ENCODE measurements at places on chromosomes 16 and 17. TPM values are rescaled to one million over a fixed set of nuclear protein-coding genes. Genes with fewer than 3 reads are reported as not detected.

The ZPBP2 gene
- total RNA-seq: not detected

The PPM1E gene
- 11.1 TPM for total RNA-seq

The TBC1D3C gene
- 1.2 TPM for total RNA-seq

The CMTM4 gene
- total RNA-seq: 10.9 TPM

DNA sequence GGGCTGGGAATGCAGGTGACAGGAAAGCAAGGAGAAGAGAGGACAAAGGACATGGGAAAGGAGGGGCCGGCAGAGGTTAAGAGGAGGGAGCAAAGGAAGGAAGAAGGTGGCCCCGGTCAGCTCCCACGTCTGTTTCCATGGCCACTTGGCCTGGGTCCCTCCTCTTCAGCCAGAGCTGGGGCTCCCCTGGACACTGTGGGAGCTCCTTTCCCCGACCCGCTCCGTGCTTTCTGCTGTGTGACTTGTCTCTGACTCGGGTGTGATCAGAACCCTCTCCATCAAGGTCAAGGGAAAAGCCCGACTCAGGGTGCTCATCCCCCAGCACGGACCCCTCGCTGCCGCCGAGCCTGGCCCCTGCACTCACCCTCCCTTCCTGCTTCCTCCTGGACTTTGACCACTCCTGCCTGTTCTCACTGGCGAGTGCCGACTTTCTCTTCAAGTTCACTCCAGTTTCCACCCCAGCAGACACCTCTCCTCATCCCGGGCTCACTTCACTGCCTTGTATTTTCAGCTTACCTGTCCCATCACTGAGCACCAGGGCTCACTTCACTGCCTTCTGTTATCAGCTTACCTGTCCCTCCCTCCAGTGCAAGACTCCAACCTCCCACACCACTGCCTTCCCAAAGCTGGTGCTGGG is 61.2 kb downstream of the MEAK7 start:
- DNase-seq: no peak

GRCh38 chr17:83078378-83079351 is 744 bp upstream of the METRNL start:
- DNase-seq: no peak

DNA sequence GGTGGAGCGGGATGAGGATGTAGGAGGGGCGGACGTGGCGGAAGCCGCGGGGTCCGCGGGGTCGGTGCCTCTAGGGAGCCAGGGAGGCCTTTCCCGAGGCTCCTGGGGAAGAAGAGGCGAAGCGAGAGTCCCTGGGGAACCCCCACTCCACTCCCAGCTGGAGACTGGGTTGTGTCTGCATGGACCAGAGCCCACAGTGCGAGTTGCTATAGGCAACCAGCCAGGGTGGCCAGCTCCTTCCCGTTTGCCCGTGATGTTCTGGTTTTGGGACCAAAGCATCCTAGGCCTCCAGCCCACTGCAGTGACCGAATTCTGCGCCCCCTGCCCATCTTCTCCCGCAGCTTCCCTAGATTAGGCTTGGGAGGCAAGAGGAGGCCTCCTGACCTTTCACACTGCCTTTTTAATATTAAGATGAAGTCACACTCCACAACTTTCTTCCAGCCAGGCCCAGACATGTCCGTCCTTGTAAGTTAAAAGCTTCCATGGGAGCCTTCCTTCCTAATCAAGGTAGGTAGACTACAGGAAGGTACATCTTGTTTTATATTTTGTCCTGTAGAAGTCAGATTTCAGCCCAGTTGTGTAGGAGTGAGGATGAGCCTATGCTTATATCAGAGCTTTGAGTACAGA is 469 bp downstream of the AMZ2 start:
- peak; percentile 77 for DNase-seq

- no peak for DNase-seq
These were observed 40.0 kb downstream of the SOCS1 start for GRCh38 chr16:11215935-11216556.

DNA sequence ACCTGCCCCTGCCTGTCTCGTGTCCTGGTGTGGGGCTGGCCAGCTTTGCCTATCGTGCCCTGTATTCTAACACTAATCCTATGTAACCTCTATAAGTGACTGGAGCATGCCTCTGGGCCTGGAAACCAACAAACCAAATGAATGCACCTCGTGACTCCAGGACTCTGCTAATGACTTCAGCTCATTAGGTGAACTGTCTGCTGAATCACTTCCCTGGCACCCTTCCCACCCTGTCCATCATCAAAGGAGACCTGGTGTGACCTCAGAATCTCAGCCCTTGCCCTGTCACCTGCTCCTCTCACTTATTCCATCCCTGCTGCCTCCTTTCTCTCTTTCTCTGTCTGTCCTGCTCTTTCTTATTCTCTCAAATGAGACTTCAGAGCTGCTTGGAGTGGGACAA is 322.4 kb downstream of the CBLN1 start:
- DNase-seq: peak; percentile 76

GRCh38 chr17:1344521-1344920 is 55.5 kb downstream of the YWHAE start:
- DNase-seq: no peak

DNA sequence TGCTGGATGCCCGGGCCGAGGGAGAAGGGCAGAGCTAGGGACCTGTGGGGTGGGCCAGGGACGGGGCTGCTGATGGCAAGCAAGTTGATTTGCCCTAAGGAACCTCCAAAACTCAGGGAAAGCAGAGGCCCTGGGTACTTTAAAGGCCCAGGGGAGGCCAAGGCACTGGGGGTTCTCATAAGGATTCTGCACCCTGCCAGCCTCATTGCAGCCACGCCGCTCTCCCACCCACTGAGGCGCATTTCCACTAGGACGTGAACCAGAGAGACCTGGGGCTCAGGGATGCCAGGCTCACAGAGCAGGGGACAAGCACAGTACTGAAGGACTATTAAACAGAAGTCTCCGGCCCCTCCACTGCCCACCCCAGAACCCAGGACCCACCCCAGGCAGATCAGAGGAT is 39.4 kb upstream of the RBFOX3 start:
- no peak for DNase-seq

GRCh38 chr17:57463103-57463885 is 207.0 kb downstream of the MSI2 start:
- DNase-seq: peak; percentile 52

DNA sequence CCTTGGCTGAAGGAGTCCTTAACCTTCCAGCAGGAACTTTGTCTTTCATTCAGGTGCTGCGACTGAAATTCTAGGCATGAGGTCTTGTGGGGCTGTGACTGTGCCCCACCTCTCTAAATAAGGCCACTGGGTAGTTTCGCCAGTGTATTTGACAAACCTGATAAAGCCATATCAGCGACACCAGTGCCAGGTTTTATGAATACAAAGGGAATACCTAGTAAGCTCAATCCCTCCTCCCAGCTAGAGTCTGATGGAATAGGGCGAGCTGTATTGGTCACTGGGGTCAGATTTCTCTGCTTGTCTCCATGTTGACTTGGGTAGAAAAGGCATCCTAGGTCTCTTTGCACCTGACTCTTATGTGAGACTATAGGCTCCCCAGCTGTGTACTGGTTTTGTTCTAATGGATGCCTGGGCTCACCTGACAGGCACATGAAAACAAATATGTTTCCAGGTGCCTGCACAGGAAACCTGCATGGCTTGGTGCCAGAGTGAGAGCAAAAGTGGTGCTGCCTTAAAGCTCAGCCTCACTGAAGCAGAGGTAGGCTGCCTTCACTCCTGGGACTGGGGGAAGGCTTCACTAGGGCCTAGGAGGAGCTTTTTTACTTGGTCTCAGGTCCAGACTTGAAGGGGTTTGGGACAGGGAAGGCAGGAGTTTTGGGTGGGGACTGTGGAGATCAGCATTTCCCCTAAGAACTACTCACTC is 8.3 kb downstream of the SLC7A6 start:
- no peak for DNase-seq

DNA sequence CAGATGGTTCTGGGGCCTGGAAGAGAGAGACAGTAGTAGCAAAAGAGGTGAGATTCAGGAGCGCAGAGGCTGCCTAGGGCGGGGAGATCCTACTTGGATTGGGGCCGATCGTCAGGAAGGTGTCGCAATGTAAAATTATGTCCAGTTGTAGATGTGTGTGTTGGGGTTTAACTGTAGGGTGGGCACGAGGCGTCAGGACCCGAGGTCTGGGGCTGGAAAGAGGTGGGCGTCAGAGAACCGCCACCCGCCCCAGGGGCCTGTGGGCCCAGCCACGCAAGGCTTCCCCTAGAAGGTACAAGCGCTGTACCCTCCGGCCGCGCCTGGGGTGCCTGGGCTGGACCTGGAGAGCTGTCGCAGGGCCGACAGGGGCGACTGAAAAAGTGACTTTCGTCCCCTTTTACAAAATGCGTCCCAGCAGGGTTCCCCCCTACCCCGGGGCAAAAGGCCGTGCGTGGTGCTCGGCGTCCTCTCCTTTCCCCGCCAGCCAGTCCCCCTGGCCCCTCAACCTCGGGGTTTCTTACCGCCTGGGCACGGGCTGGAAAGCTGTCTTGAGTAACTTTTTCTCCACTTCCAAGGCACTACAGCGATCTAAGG is 2.8 kb downstream of the IRX3 start:
- peak; percentile 41 for DNase-seq

GRCh38 chr17:48238933-48239602 is 131.5 kb downstream of the SNX11 start:
- DNase-seq: no peak

DNA sequence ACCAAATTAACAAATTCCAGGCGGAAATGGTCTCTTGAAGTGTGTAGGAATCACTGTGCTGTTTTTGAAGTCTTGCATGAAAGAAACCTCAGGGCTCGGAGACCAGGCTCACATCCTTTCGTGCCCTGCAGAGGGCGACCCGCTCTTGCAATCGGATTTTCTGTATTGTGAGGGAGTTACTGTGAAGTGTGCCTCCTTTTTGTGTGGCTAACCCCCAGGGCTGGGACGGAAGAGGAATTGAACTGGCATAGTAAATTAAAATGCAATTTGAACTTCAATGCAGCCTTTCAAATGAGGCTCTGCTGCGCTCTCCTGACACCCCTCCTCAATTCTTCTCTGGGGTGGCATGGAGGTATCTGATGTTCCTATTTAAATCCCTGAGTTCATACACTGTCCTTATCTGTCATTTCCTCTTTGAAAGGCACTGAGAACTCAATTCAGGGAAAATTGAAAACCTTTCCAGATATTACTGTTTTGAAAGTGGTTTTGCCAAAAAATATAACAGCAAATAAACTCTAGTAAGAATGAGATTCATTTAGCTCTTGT is 51.5 kb upstream of the MGAT5B start:
- peak; percentile 43 for DNase-seq

DNA sequence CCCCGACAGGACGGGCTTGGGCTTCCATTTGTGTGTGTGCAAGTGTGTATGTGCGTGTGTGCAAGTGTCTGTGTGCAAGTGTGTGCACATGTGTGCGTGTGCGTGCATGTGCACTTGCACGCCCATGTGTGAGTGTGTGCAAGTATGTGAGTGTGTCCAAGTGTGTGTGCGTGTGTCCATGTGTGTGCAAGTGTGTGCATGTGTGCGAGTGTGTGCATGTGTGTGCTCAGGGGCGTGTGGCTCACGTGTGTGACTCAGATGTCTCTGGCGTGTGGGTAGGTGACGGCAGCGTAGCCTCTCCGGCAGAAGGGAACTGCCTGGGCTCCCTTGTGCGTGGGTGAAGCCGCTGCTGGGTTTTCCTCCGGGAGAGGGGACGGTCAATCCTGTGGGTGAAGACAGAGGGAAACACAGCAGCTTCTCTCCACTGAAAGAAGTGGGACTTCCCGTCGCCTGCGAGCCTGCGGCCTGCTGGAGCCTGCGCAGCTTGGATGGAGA is 23.1 kb upstream of the ITGAX start:
- DNase-seq: no peak

GRCh38 chr17:58270476-58271215 is 10.1 kb downstream of the MPO start:
- DNase-seq: no peak

DNA sequence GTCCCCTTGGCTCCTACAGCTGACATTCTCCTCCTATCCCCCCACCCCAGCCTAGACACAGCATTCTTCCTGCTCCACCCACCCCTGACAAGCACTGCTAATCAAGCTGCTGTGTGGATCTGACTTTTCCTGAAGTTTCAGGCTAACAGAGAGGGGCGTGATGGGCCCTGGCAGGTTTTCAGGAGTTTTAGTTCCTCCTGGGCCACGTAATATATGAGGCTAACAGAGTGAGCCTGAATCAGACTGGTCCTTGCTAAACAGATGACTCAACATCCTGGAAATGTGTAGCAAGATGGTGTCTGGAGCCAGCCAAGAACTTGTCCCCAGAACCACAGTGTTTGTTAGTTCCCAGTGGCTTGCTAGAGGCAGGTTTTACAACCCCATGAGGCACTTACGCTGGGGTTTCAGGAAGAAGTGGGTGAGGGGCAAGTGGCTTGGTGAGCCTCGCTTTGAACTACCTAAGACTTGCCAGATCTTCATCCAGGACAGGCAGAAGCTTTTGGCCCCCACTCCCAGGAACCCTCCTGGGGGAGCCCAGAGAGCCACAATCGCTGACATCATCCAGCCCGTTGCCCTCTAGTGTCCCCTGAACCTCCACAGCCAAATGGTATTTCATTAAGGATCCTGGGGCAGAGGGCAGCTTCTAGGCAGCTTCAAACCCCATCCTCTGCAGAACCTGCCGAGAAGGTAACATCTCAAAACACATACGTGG is 15.9 kb downstream of the TMEM92 start:
- DNase-seq: peak; percentile 74

GRCh38 chr17:21172846-21173245 is 41.1 kb downstream of the TMEM11 start:
- no peak for DNase-seq

DNA sequence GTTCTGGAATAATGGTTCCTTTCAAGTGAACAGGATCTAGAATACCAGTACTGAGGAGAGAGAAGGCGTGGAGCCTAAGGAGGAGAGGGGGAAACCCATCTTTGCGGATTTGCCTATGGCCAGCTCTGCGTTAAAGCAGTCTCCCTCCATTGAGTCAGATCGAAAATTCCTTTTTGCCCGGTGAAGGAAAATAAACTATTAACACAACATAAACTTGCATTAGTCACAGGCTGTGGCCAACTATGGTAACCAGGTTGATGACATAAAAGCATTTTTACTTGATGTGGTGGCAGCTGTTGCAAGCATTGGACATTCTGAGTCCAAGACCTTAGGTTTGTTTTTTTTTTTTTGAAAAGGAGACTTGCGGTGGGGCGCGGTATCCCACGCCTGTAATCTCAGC is 8.9 kb downstream of the LDAF1 start:
- peak; percentile 52 for DNase-seq

Data from myocyte (in vitro differentiated cells).